AG20443 (cell line): ENCODE measurements at places on chromosomes 6 and 20.

- no peak for DNase-seq
Measured at GRCh38 chr20:46631212-46631869, 19.9 kb downstream of the SLC13A3 start.

DNA sequence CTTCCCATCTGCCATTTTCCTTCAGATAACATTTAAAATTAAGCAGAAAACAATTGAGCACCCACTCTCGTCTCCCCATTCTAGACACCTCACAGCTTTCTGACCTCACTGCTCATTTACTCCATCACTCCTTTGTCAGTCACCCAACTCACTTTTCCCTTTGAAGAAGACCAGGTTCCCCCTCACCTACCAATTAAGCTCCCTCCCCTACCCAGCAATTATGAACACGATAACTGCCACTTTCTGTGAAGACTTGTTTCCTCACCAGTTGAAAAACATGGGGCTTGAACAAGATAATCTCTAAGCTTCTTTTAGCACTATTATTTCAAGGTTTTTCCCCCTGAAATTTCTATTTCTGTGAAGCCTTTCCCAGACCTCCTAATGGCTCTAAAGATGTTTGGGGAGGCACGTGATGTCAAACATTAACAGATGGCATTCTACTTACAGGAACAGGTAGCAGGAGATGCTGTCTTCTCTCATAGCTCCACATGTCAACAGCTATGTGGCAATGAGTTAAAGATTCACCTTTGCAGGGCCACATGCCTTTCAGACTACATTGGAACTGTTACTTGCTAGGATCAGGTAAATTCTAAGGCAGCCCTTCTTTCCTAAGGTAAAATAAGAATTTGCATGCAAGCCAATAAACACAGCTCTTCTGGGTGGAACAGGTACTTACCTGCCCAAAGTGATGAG, 24.8 kb upstream of the SLA2 start:
- no peak for DNase-seq

GRCh38 chr6:56242346-56242745, 5.0 kb downstream of the COL21A1 start:
- DNase-seq: no peak

- DNase-seq: peak; percentile 18
Measured at GRCh38 chr6:117477988-117478852, 4.3 kb upstream of the DCBLD1 start.

DNA sequence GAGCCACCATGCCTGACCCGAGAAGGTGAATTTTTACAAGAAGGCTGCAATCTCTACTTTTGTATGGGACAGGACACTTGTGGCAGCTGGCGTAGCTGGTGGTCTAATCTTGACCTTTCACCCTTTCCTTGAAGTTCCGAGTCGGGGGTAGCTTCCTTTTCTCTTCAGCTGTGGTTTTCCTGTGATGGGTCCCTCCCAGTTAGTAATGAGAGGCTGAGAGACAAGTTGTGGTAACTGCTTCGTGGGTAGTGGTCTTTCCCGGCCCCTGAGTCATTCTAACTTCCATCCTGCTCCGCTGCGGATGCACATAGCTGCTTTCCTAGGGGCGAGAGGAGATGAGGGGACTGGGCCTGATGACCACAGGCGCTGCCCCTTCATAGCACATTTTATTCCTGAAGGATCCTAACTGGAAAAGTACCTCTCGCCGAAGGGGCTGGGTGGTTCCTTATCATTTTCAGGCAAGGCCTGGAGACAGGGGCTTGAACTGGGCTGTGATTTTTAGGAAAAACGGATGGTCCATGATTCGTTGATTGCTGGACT, 3.1 kb downstream of the SYNJ2 start:
- DNase-seq: no peak

DNA sequence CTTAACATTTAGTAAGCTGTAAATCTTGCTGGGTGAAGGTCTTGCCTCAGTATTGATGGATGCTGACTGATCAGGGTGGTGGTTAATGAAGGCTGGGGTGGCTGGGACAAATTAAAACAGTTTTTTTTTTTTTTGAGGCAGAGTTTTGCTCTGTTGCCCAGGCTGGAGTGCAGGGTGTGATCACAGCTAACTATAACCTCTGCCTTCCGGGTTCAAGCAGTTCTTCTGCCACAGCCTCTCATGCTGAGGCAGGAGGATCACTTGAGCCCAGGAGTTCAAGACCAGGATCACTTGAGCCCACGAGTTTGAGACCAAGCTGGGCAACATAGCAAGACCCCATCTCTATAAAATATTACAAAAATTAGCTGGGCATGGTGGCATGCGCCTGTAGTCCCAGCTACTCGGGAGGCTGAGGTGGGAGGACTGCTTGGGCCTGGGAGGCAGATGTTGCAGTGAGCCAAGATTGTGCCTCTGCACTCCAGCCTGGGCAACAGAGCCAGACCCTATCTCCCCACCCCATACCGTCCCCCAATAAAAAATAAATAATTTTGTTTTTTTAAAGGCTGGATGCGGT, 67.2 kb downstream of the NCOA3 start:
- DNase-seq: no peak

GRCh38 chr6:13841936-13842335, 27.6 kb upstream of the MCUR1 start:
- no peak for DNase-seq

DNA sequence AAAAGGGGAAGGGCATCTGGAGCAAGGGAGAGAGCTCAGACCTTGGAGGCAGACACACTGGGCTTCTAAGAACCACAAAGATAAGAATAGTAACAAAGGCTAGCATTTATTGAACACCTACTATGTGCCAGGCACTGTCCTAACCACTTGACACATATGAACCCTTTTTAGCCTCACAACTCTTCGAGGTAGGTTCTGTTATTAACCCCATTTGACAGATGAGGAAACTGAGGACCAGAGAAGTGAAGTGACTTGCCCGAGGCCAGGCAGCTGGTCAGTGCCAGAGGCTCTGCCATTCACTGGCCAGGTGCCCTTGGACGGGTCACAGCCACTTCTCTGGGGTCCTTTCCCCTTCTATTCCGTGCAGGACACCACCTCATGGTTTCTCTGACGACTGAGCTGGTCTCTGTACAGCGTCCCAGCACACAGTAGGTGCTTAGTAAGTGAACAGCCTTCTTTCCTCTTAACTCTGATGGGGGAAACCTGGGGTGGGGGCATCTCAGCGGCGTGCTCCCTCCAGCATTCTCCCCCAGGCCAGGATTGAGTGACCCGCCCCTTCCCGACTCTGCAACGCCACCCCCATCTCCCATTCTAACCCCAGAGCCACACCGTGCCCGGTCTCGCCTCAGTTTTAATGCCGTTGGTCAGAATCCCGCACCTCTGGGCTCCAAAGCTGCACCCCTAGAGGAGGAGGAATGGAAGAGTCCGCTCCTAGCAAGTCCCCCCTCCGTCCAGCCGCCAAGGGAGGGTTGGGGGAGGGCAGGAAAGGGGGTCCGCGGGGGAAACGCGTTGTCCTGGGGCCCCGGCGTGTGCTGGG, 55.7 kb downstream of the CD40 start:
- no peak for DNase-seq

- DNase-seq: peak; percentile 62
Measured at GRCh38 chr6:1029141-1029540, 282.8 kb upstream of the FOXQ1 start.

GRCh38 chr20:57605045-57605444, 15.2 kb downstream of the ZBP1 start:
- DNase-seq: no peak

DNA sequence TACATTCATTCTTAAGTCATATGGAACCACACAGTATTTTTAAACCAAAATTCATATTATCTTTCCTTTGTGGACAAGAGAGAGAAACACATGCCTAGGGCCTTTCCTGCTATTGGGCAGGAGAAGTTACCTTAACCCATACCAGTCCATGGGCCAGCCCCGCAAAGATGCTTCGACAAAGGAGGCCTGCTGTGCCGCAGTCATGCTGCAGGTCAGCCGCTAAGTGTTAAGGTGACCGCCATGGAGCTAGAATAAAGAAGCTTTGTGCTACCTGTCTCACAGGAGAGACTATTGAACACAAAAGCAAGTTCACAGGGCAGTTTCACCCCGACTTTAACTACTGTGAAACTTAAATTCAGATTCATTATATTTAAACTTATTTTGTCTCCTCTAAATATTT, 62.3 kb upstream of the TMEM181 start:
- DNase-seq: no peak

- no peak for DNase-seq
Measured at GRCh38 chr6:3504938-3505805, 48.3 kb upstream of the SLC22A23 start.

GRCh38 chr6:170192905-170193304, 98.0 kb downstream of the DLL1 start:
- DNase-seq: no peak

DNA sequence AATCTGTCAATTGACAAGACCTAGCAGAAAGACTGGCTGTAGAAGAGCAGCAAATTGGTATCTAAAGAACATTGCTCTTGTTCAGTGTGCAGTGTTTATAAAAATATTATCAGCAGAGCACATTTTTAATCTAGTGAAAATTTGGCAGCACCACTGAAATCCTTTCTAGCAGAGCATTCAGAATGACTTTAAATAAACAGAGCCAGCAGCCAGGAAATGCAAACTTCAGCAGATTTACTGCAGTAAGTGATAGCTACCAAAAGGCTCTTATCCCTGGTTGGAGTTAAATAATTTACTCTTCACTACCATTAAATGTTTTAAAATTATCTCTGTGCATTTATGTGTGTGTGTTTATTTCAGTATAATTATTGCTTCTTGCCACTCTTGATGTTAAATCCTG, 590.9 kb upstream of the CITED2 start:
- DNase-seq: no peak

DNA sequence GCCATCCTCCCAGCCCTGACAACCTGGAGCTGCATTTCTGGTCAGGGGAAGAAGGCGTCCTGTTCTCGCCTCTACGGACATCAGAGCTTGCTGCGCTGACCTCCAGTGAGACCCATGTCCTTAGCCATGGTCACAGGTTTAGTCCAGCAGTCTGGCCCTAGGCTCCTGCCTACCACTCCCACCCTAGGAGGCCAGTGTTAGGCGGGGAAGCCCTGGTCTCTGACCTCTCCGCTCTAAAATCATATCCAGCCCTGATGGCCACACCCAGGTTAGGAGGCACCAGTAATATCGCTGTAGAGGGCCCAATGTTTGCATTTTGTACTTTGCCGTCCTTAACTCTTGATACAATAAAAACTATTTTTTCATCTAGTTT, 1.2 kb upstream of the HTR1B start:
- DNase-seq: no peak

GRCh38 chr6:168054765-168055560, 24.0 kb downstream of the FRMD1 start:
- DNase-seq: no peak

- DNase-seq: no peak
Measured at GRCh38 chr6:64890609-64891008, 816.4 kb downstream of the EYS start.

DNA sequence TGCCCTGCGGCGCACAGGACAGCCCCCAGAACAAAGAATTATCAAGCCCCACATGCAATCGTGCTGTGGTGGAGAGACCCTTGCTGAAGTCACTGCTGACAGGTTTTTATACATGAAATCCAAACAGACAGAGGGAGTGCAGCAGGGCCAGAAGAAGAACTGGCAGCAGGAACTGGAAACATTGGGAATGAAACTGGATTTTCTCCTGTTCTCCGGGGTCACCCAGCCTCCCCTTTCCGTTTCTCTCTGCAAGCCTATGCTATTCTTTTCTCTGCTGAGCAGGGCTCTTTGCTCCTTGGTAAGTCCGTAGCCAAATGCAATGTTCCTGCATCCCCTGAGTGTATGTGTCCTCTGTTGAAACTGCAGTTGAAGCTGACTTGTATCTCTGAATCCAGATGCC, 63.5 kb upstream of the QKI start:
- DNase-seq: no peak

GRCh38 chr20:20528861-20529260, 161.0 kb downstream of the INSM1 start:
- no peak for DNase-seq

DNA sequence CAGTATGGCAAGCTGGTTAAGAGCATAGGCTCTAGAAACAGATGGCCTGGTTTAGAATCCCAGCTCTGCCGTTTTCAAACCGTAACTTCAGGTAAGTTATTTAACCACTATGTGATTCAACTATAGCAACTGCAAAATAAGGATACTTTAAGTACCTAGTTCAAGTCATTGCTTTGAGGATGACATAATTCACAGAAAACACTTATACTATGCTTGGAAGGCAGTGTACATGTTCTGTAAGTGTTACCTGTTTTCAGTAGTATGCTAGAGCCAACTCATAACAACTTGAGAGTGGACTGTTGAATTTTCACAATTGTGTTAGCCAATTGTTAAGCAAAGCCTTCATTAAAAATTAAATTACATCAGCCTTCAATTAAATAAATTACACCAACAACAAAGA, 134.8 kb upstream of the BEND6 start:
- no peak for DNase-seq

DNA sequence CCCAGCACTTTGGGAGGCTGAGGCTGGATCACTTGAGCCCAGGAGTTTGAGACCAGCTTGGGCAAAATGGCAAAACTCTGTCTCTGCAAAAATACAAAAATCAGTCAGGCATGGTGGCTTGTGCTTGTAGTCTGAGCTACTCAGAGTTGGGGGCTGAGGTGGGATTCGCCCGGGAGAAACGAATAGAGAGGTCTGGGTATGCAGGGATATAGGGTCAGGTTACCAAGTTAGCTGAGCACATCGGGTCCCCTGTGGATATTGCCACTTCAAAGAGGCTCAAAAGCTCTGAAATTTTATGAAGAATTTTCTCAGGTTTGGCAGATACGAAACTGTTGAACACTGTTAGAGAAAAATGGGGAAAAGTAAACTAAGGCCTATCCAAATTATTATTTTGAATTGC, 120.9 kb upstream of the SGK1 start:
- DNase-seq: no peak

DNA sequence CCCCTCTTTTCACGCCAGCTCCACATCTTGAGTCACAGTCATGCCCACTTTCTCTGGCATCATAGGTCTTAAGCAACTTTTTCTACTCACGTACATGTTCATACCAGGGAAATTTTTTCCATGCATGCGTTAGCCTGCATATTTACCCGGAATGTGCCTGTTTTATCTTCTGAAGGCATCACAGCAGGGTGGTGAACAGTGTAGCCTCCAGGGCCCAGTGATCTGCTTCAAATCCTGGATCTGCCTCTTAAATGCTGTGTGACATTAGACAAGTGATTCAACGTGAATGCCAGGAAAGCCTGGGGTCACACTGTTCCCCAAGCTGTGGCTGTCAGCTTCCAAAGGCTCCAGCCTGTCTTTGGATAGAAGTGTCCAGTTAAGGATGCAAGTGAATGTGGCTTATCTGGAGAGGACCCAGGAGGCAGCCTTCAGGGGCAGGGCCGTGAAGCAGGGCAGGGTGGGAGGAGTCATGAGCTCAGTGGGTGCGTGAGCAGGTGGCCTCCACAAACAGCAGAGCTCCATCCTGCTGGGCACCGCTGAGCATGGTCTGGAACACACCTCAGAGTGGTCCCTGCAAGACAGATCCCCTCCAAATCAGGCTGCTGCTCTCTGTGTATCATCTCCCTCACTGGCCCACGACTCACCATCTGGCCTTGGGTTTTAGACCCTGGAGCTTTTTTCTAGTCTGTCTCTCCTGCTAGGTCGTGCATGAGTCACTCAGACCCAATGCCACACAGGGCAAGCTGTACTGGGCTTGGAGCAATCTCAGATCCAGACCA, 30.4 kb upstream of the CD93 start:
- DNase-seq: peak; percentile 30

- peak; percentile 19 for DNase-seq
Measured at GRCh38 chr6:51934098-51934497, 153.3 kb downstream of the PKHD1 start.

GRCh38 chr6:53202052-53202451, 53.4 kb upstream of the GCM1 start:
- no peak for DNase-seq

GRCh38 chr6:75794954-75795739, 46.1 kb downstream of the MYO6 start:
- DNase-seq: no peak
